ENCODE measurements at places on chromosomes 6 and 20.
A peak's percentile ranks its signal among the peaks of the same experiment; 100 is the strongest.

DNA sequence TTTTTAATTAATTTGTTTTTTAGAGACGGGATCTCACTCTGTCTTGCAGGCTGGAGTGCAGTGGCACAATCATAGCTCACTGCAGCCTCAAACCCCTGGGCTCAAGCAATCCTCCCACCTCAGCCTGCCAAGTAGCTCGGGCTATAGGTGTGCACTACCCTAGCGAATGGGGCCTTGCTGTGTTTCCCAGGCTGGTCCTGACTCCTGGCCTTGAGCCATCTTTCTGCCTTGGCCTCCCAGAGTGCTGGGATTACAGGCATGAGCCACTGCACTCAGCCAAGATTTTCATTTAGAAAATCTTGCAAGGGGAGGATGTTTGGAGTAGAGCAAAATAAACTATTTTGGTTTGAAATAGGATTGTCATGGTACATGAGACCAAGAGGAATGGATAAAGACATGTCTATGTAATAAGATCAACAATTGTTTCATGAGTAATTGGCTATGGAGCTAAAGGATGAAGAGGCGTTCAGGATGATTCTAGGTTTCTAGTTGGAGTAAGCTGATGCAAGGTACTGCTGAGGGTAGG lies 237.8 kb downstream of the UST start:
- DNase-seq: no peak

GRCh38 chr20:4821590-4821989 lies 99.9 kb downstream of the PRND start:
- DNase-seq: no peak

GRCh38 chr6:39572661-39573340 lies 152.4 kb downstream of the KIF6 start:
- DNase-seq: no peak

- DNase-seq: no peak
Observed at GRCh38 chr6:158358450-158359077, 46.3 kb downstream of the TULP4 start.

DNA sequence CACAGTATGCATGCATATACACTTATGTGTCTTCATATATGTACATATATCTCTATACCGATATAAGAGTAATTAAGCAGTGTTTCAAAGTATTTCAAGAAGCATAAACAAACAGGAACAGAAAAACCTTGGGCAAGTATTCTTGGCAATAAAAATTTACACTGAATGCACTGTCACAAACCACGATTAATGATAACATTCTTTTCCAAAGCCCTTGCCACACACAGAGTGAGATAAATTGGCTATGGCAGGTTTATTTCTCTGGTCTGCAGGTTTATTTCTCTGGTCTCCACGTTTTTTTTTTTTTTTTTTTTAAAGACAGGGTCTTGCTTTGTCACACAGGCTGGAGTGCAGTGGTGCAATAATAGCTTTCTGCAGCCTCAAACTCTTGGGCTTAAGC lies 73.0 kb downstream of the PPP1R3G start:
- DNase-seq: no peak

GRCh38 chr6:65280060-65280459 lies 427.0 kb downstream of the EYS start:
- DNase-seq: no peak

GRCh38 chr6:108330806-108331205 lies 36.0 kb downstream of the AFG1L start:
- no peak for DNase-seq

DNA sequence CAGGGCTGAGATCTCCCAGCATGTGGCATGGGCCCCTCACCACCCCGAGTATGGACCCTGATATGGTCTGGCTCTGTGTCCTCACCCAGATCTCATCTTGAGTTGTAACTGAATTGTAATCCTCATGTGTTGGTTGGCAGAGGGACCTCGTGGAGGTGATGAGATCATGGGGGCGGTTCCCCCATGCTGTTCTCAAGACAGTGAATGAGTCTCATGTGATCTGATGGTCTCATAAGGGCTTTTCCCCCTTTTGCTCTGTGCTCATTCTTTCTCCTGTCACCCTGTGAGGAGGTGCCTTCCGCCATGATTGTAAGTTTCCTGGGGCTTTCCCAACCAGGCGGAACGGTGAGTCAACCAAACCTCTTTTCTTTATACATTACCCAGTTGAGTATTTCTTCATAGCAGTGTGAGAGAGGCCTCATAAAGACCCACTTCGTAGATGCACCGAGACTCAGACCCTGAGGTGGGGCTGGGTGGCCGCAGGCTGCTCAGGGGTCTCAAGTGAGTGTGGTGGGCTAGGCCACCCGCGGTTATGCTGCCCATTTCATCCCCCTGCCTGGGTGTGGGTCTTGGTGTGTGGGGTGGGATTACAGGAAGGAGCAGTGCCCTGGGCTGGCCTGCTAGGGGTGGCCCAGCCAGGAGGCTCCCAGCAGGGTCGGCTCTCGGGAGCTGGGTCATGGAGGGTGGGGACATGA lies 26.2 kb upstream of the GATA5 start:
- no peak for DNase-seq

- DNase-seq: no peak
Observed at GRCh38 chr6:14500809-14501208, 383.2 kb downstream of the CD83 start.

DNA sequence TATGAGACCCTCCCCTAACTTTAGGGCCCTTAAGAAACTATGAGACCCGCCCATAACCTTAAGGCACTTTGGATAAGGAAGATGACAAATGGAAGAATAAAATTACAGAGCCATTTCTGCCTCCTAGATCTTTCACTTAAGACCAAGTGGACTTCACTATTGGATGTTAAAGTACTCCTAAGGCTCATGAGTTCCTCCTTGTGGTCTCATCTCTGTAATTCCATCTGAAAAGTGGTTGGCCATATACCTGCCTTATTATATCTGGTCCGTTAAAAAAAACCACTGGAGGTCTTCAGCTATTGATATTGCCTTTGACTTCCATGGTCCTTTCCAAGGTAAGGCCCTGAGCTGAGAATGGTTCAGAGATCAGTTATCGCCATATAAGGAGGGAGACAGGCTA lies 310.3 kb downstream of the EYA4 start:
- DNase-seq: no peak

DNA sequence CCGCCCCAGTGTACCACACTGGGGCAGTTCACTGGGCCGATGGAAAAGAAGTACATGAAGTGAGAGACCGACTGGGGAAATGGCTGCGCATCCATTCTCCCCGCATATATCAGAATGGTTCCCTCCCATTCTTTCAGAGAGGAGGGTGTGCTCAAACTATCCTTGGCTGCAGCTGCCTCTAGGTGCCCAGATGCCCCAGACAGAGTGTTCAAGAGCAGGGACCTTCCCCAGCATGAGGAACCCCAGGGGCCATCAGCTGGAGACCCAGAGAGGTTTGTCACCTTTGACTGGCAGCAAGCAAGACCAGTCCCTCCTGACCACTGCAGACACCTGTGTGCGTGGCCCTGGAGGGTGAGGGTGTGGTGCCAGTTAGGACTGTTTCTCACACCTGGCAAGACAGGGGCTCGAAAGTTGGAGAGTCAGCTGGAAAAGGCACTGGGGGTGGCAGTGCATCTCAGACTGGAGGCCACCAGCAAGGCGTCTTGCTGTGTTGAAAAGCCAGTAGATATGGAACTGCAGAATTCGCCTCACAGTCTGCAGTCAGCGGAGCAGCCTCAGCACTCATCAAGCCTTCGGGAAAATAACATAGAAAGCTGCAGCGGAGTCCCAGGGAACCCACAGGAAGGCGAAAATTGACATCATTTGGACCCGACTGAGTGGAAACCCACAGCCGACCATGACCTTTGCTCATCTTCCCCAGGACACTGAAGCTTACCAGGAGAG lies 76.7 kb downstream of the GPR6 start:
- no peak for DNase-seq

GRCh38 chr20:63544241-63544957 lies 3.1 kb downstream of the SRMS start:
- DNase-seq: no peak

DNA sequence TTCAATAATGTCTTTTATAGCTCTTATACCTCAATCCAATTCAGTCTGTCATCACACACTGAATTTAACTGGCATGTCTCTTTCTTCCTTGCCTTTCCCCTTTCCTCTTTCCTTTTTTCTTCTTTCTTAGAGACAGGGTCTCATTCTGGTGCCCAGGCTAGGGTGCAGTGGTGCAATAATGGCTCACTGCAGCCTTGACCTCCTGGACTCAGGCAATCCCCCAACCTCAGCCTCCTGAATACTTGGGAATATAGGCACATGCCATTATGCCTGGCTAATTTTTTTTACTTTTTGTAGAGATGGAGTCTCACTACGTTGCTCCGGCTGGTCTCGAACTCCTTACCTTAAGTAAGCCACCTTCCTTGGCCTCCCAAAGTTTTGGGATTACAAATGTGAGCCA lies 65.9 kb downstream of the CBFA2T2 start:
- DNase-seq: no peak

GRCh38 chr6:147283460-147283859 lies 79.2 kb downstream of the STXBP5 start:
- no peak for DNase-seq

DNA sequence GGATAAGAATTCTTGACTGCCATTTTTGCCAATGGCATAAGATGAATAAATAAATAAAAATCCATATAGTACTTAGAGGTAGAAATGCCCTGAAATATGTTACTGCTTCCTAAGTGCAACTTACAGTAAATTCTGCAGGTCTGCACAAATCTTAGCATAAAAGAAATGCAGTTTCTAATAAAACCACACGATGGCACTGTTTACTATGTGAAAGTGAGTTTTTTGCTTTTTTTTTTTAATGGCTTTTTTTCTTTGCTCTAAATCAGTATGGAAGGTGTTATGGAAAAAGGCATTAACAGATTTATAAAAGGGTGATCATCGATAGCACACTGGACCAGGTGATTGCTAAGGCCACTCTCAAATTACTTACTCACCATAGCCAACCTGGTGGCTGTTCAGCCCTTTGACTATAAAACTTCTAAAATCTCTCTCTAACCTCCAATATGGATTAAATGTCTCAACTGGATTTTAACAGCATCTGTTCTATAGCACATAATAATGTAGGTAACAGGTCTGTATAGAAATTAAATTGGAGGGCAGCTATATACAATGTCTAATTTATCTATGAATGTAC lies 45.8 kb downstream of the AHI1 start:
- DNase-seq: peak; percentile 5

DNA sequence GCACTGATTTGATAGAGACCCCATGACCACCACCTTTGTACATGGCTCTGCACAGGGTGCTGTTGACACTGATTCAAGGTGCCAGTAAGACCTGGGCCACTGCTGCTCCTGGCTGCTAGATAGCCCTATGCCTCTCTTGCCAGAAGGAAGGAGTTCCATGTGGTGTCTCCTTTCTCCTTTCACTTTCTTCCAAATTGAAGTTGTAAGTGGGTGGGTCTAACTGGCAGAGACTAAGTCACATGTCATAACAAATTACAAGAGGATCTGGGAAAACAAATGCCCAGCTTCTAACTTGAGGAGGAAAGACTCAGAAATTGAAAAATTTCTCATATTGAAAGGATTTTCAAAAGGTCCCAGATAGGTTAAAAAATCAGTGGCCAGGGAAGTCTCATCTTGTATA lies 116.8 kb downstream of the TFAP2B start:
- no peak for DNase-seq

DNA sequence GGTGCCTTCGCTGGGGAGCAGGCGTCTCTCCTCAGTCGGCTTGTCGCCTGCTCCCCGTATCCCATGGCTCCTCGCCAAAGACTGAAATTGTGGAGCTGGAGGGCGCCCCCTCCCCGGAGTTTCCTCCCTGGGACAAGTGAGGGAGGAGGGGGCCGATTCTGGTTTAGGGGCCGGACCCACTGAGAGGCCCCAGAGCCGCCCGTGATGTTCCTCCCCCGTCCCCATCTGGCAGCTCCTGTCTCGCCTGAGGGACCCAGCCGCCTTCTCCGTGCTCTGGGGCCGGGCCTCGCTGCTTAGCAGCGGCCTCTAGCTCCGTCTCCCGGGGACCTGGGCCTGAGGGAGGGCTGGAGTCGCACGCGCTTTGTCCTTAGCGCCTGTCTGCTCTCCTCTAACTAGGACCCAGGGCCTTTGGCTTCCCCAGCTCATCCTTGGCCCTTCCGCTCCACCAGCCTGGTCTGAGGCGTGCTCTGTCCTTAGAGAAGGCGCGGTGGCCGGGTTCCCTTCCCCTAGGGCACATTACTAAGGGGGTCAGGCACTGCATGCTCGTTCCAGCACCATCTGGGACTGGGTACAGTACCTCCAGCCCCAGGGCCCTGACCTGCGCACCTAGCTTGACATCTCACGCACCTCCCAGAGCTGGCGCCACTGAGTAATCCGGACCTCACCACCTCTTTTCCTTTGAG lies 29.7 kb downstream of the SLC12A5 start:
- DNase-seq: no peak

DNA sequence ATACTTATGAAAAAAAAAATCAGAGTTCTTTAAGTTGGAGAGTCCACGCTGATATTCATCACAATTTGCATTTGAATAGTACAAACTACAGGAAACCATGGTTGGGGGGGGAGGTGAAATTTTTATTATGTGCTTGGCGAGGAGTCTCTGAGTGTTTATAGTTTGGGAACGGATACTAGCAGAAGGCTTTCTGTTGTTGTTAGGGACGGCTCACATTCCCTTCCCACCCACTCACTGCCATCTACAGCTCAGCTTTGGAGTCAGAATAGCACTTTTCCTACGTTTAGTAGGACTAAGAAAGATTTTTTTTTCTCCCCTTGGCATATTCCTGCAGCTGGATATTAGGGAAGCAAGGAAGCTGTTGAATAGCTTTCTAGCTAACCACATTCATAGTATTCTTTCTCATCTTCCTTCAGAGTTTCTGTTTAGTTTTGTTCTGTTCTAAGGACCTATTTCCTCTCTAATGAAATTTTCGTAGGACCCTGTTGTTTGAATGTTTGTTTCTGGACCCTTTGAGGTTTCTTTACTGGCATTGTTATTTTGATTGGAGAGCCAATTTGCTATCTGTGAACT lies 235.1 kb upstream of the ZNF217 start:
- DNase-seq: peak; percentile 72

GRCh38 chr6:32188381-32189068 lies 1.5 kb downstream of the PBX2 start:
- DNase-seq: no peak

- DNase-seq: no peak
Observed at GRCh38 chr6:147724454-147724853, 216.0 kb downstream of the SAMD5 start.

DNA sequence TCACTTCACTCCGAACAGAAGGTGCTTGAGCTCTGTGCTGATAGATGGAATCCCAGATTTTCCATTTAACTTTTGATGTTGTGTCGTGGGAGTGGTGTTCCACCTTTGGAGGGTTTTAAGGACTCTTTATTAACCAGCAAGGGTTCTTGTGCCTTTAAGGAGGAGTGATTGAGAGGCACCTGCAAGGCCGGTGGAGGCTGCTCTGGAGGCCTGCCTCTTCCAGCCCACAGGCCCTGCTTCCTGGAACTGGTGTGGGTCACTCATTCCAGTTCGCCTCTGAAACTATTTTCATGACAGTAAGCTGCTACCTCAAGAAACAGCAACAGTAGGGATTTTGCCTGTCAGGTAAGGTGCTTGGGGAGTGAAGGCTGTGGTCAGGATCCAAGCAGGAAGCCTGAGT lies 58.8 kb upstream of the APCDD1L start:
- no peak for DNase-seq

Data from urothelium cell line (cell line).